Activated CD4-positive, CD25-positive, alpha-beta regulatory T cell treated with anti-CD3 and anti-CD28 coated beads, Interleukin-2, amount 50 U/mL, for 72 hours (primary cell): ENCODE measurements at places on chromosomes 13 and 19.

- no peak for DNase-seq
These were observed 14.0 kb upstream of the TBC1D4 start for GRCh38 chr13:75495938-75496337.

GRCh38 chr19:38032951-38033350, 125.9 kb downstream of the SIPA1L3 start:
- DNase-seq, result no peak

DNA sequence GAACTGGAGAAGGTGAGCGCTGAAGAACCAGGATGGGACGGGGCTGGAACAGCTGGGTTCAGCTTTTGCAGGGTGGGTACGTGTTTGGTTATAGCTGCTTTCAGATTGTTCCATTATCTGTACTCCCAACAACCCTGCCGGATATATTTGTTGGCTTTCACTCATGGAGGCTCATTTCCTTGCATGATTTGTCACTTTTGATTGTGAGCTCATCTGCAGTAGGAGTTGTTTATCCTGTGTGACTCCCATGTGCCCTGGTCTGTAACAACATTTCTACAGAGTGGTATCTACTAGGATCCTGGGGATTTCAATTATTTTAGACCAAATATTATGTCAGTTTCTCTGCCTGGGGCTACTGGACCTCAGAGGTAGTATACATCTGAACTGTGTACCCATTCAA, 5.4 kb downstream of the ARL11 start:
- no peak for DNase-seq

GRCh38 chr19:7083076-7083956, 13.8 kb downstream of the ZNF557 start:
- DNase-seq, result no peak

DNA sequence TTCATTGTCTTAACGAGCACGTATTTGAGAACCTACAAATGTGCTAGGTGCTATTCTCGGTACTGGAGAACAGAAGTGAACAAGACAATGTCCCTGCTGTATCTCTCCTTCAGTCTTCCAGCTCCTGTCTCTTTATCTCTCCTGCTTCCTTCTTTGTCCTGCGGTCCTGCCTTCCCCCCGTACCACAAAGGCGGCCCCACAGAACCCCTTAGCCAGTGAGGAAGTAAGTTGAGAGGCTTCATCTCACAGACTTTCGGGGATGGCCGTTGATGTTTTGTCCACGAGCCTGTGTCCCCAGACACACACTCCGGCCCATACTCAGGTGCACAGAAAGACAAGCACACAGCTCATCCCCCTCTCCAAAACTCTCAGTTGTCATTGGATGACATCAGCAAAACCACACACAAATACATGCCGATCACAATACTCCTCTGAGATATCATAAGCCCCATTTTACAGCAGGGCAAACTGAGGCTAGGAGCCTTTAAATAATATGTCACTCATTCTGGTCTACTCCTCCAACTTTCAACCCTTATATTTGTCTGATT, 507 bp upstream of the SWSAP1 start:
- DNase-seq, result no peak

GRCh38 chr19:49335784-49336481, 727 bp downstream of the CD37 start:
- DNase-seq, result no peak

GRCh38 chr13:98838776-98839175, 86.3 kb upstream of the SLC15A1 start:
- no peak for DNase-seq

- peak; percentile 99 for DNase-seq
These were observed 4.4 kb downstream of the C19orf67 start for GRCh38 chr19:14080887-14081796.

DNA sequence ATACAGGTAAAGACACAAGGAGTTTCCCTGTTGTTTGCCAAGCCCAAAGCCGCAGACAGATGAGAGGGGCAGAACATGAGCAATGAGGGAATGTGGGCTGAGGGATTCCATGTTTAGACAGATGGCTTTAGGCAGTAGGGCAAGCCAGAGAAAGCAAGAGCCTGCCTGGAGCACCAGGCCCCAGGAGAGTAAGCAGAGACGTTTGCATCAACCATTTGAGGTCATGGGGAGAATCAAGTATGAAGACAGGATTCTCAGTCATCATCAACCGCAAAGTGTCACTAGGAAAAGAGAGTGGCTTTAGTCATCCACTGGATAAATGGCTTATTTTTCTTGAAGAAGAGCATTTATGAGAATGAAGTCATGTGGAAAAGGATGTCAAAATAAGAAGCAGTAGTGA, 184.7 kb downstream of the COG6 start:
- DNase-seq, result no peak

DNA sequence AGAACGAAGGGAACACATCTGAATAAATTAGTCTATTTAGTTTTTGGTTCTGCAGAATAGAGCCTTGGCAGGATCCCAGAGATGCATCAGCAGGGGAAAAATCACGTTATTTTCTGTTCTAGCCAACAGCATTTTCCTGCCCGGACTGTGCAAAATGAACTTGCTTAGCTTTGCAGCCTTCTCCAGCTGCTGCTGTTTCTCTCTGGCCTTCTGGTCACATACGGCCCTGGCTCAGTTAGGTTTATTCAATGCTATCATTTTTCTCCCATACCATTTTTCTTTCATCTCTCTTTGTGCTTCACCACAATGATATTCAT, 110.4 kb upstream of the KL start:
- no peak for DNase-seq

DNA sequence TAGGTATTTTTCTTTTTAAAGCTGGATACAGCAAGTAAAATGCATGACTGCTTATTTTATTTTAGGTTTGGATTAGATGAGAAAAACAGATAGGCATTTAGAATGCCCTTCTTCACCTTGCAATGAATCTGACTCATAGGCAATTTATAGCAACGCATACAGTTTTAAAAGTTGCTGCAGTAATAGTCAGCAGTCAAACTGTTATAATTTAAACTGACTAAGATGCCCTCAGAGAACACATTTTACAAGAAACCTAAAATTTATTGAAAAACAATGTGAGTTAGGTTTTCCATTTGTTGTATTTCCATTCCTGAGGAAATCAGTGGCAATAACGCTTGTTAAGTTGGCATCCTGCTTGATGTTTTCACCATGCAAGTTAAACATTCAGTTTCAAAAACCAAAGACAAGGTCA, 1128.2 kb upstream of the PCDH9 start:
- DNase-seq, result no peak

- no peak for DNase-seq
These were observed 151.7 kb downstream of the LHFPL6 start for GRCh38 chr13:39451301-39451700.

- DNase-seq, result no peak
These were observed 23.4 kb upstream of the GATAD2A start for GRCh38 chr19:19382118-19382517.

DNA sequence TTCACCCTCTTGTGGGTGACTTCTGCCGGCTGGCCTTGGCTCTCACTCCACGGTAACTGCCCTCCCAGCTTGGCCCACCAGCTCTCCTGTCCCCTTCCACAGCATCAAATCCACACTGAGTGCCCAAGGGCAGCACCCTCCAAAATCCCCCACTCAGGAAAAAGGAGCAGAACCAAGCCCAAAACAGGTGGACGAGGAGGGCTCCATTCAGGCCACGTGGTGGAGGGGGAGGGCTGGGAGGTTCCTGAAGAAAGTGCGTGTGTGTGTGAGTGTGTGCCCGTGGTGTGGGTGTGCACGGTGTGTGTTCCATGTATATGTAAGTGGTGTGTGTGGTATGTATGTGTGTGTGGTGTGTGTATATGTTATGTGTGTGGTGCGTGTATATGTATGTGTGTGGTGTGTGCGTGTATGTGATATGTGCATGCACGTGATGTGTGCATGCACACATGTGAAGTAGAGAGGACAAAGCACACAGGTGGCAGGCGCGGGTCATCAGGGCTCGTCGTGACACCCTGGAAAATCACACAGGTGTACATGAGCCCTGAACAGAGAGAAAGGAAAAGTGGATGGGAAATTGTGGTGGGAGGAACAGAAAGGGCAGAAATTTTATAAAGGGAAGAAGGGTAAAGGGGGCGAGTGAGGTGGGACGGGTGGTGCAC, 76.9 kb downstream of the COL4A1 start:
- no peak for DNase-seq

DNA sequence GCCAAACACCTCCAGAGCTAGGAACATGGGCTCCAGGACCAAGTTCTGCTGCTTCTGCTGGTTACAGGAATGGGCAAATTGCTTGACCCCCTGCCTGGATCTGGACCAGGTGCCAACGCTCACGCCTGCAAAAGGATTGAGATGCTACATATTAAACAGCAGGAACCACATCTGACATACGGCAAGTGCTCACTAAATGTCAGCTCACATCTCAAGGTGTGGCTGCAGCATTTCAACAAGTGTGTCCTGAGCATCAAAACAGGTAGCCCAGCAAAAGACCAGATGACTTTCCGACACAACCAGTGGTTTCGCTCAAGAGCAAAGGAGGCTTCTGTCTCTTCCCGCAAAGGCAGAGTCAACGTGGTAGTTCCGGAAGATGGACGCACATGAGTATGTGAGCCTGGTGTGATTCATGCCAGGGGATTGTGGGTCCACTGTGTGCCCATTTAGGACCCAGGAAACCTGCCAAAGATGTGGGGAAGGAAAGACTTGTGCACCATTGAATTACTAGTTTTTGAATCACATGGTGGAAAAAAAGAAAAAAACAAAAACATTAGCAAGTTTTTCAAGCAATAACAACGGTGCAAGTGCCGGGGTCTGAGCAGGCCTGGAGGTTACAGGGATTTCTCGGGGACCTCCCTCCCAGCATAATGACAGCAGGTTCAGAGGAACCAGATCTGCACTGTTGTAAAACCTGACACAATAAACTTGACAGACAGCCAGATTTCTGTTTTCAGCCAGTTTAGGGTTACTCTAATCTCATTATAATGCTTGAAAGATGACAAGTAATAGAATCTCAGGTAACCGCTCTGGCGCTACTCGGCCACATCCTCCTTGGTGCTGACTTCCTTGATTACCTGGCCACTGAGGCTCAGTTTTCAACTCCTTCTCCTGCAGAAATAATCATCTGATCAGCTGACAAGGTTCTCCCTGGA, 77.9 kb downstream of the SOX1 start:
- no peak for DNase-seq

GRCh38 chr13:94232956-94233355, 246.5 kb downstream of the DCT start:
- DNase-seq, result no peak

- no peak for DNase-seq
These were observed 46.1 kb upstream of the CNMD start for GRCh38 chr13:52785739-52786138.

- no peak for DNase-seq
These were observed 12.4 kb upstream of the FBL start for GRCh38 chr19:39858541-39858940.

DNA sequence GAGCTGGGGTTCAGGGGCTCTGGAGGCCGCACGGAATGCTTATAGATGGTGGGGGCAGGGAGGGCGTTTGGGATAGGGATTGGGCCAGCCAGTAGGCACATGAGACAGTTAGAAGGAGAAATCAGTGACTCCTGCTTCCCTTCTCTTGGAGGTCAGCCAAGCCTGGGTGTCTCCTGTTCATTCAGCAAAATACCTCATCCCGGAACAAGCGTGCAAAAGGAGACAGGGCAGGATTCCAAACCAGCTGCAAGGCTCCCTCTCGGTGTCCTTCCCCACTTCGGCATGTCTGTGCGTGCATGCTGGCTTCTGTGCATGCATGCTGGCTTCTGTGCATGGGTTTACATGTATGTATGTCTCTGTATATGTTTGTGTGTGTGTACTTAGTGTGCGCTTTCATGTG, 37.3 kb upstream of the PEPD start:
- no peak for DNase-seq

DNA sequence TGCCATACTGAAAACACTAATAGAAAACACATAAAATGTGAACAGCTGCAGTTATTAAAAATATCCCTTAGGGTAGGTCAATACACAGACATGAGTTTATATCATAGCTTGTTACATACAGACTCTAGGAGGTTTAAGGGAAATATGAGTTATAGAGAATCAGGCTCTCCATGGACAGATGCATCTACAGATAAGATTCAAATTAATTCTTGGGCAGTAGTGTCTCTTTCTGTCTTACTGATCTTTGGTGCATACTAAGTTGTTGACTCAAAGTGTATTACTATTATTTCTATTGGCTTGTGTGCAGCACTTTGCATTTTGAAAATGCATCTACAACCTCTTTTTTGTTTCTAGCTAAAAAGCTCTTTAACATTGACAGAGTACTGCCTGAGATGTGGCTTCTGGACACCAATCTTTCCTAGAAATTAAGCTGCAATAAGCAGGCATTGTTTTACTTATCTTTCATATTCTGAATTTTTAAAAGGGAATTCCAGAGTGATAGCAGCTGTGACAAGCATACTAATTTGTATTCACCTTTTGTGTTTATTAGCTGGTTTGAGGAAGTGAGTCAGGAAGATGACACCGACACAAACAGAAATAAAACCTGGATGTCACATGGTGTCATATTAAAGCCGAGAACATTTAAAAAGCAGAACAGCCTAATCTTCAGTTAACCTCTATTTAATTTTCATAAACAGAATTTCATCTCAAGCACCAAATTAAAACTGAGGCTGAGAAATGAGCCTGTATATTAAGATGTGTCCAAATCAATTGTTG, 399.0 kb downstream of the PCDH9 start:
- DNase-seq, result no peak

DNA sequence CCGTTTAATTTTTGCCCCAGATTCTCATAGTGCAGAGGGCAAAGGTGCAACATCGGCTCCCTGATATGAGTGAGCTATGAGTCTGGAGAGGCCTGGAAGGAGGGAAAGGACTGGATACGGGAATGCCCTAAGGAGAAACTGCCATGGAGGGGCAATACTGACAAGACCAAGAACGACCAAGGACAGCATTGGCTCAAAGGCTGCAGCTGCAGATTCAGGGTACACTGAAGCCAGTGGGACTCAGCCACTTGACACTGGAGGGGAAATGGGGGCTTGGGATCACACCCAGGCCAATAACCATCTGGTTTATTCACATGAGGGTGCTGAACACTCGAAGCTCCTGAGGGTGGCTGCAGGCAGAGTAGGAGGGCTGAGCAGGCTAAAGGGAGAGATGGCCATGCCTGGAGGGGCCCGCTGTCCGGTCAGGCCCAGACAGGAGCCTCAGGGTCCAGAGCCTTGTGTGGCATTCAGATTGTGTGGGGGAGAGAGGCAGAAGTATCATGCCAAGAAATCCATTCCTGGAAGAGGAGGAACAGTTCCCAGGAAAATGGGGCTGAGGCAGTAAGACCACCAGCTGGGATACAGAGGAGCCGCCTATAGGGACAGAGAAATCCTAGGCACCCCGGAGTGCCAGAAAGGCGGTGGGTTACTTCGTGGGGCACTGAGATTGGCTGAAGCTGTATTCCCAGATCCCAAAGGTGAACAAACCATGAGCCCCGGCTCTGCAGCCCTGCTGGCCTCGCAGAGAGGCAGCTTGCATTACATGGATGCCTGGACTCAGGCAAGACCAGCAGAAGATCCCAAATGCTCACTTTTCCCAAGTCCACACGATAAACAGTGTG, 20.7 kb downstream of the COL4A1 start:
- no peak for DNase-seq

GRCh38 chr13:76762721-76763120, 123.5 kb downstream of the KCTD12 start:
- no peak for DNase-seq
